ENCODE measurements at places on chromosomes 7 and 10.

DNA sequence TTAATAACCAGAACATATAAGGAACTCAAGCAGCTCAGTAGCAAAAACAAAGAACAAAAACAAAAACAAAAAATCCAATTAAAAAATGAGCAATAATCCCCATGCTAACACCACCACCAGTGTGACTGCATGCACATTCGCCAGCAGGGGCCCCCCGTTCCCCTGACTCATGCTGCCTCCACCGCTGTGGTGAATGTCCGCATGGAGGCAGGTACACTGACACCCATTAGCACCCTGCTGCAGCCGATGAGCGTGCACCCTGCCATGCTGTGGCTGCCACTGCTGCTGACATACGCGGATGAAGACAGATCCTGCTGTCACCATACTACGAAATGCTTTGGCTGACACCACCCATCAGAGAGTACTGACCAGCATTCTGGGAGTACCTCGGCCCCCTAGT lies 321.6 kb upstream of the LRRTM3 start:
- DNase-seq, result no peak

GRCh38 chr7:95840953-95841950 lies 68.9 kb downstream of the DYNC1I1 start:
- no peak for DNase-seq

DNA sequence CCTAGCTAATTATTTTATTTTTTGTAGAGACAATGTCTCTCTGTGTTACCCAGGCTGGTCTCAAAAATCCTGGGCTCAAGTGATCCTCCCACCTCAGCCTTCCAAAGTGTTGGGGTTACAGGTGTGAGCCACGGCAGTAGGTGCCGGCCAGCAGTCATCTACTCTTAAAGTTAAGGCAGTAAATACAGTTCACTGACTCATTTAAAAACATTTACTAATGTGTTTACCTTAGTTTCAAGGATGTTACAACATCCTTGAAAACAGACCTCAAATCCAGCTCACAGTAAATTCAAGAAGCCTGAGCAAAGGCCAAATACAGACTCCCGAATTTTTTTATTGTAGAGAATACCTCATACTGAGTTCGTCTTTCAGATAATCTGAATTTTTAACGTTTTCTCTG lies 29.6 kb upstream of the ABCB4 start:
- no peak for DNase-seq

DNA sequence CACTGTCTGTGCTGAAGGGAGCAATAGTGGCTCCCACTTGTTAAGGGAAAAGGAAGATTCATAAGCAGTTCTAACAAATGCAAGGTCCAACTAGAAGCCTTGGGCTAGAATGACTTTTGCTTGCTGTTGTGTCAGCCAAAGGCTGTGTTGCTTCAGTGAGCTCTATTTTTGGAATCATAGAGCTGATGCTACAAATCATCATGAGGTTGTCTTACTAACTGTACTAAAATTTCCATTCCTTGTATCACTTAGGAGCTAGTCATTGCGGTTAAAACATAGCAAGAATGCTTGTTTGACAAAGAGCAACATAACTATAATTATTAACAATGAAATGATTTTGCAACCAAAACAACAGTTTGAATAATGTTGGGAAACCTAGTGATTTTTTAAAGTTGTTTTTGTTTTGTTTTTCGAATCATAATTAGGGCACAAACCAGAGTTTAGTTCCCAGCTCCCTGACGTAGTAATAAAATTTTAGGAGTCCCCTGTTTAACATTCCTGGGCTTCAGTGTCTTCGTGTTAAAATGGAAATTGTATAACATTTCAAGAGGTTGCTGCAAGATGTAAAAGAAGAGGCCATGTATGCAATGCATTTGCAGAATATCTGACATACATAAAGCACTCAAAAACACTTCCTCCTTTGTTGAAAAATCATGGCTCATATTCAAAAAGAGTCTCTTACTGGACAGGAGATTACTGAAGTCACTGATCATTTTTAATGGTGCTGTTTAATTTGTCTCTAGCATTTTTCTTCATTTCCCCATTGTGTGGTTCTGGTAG lies 183.4 kb downstream of the MACC1 start:
- DNase-seq, result no peak

GRCh38 chr7:150966002-150966401 lies 12.1 kb downstream of the KCNH2 start:
- DNase-seq, result no peak

GRCh38 chr10:78109210-78109609 lies 75.5 kb downstream of the RPS24 start:
- no peak for DNase-seq

- DNase-seq, result no peak
Observed at GRCh38 chr10:35300063-35300699, 36.1 kb upstream of the CCNY start.

DNA sequence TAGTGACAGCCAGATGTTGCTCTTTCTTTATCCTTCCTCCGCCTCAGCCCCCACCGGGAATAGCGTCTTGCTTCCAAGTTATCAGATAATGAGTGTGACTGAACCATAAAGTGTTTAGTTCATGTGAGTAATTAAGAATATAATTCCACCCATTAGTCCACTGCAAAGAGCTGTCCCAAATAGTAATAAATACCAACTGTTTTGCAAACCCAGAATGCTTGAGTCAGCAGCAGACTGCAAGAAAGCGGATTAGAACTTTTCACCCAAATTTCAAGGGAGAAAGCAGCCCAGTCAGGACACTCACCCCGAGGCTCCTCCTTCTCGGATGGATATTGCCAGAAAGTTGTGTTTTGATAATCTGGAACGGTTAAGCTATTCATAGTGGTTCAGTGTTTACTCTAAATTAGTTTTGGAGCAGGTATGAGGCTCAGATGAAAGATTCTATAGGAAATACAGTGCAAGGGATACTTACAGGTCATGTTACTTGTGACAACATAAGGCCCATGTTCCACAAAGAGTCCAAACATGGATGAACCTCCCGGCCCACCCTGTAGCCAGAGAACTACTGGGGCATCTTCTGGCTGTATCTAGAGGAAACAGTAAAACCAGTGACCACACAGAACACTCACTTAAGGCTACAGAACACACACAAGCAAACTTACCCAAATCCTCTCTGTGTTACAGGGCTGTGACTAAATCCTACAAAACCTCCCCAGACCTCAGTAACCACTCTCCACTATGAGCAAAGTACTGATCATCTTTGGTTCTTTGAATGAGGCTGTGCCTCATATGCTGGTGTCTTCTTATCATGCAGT lies 50.5 kb downstream of the CPVL start:
- DNase-seq, result no peak

GRCh38 chr10:58574058-58574457 lies 61.4 kb downstream of the BICC1 start:
- no peak for DNase-seq

- DNase-seq, result no peak
Observed at GRCh38 chr10:99084161-99084560, 151.5 kb downstream of the HPSE2 start.

DNA sequence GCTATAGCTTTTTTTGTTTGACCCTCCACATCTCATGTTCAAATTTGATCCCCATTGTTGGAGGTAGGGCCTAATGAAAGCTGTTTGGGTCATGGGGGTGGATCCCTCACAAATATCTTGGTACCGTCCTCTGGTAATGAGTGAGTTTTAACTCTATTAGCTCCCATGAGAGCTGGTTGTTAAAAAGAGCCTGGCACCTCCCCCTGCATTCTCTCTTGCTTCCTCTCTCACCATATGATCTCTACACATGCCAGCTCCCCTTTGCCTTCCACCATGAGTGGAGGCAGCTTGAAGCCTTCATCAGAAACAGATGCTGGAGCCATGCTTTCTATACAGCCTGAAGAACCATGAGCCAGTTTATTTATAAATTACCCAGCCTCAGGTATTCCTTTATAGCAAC lies 43.0 kb upstream of the IMMP2L start:
- DNase-seq, result no peak

DNA sequence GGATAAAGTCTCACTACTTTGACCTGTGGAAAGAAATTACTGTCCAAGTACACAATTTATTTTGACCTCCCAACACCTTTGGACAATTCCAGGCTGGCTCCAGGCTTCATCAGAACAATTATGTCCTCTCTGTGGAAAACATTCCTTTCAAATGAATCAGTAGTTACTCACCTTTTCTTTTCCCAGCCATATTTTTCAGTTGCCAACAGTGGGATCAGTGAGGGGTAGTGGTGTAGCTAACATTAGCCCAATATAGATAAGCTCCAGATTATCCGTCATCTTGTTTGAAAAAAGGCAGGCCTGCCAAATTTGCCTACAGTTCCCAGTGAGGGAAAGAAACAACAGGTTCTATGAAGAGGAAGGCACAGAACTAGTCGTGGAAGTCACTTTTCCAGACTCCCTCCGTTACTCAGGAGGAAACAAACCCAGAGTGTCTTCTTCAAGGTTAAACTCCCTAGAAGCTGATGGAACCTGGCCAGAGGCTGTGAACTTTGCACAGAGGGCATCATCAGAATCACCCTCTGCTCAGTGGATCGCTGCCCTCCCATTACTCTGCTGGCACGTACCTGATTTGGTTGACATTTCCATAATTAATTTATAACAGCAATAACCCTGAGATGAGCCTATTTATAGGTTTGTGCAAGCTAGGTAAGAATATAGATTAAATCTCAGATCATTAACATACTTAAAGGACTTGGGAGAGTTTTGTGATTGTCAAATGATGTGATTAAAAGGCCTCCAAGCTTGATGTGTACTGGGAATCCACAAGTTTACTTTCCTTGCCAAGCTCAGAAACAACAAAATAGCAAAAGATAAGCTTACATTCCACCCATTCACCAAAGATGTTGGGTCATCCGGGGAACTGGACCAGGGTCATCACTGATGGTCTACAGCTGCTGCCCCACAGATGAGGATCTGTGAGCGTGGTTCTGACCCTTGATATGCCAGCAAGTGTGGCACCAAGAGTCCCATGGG lies 654.6 kb upstream of the GALNT17 start:
- no peak for DNase-seq

DNA sequence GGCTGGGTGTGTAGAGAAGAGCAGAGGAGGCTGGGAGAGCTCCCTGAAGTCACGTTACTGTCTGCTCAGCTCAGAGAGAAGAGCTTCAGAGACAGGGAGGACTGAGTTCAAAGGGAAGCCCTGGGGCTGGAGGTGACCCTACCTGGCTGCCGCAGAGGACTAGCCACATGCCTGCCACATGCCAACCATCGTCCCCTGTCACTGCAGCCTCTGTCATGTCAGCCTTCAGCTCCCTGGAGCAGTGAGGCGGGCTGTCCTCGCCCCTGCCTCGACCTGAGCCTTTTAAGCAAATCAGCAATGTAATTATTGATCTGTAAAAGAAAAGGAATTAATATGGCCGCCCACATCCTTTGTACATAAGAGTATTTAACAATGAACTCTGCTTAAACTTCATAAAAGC lies 89.3 kb upstream of the RET start:
- DNase-seq, result no peak

GRCh38 chr10:5890452-5890915 lies 441 bp downstream of the FBH1 start:
- no peak for DNase-seq

GRCh38 chr7:159148430-159149395 lies 4.0 kb upstream of the VIPR2 start:
- DNase-seq, result no peak

- DNase-seq, result no peak
Observed at GRCh38 chr10:9743639-9744038, 1274.0 kb upstream of the CELF2 start.

- no peak for DNase-seq
Observed at GRCh38 chr10:10138685-10139084, 879.0 kb upstream of the CELF2 start.

DNA sequence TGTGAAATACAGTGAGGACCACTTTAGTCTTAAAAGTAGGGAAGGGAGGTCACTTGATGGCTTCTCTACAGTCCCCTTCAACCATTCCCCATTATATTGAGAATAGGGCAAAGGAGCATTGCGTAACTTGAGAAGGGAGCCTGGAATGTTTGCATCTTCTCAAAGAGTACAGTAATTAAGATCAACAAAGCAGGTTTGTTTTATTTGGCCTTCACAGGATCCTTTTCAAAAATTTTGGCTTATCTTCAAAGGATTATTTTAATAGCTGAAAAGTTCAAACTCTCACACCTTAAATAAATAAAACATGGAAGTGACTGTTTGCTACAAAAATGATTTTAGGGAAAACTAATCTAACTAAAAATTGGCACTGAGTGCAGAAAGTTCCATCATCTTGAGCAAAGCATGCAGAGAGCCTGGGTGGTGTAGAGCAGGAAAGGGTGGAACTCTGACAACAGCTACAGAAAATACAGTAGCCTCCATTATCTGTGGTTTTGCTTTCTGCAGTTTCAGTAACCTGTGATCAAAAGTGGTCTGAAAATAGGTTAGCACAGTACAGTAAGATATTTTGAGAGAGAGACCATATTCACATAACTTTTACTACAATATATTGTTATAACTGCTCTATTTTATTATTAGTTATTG lies 214.0 kb downstream of the MDFIC start:
- no peak for DNase-seq

DNA sequence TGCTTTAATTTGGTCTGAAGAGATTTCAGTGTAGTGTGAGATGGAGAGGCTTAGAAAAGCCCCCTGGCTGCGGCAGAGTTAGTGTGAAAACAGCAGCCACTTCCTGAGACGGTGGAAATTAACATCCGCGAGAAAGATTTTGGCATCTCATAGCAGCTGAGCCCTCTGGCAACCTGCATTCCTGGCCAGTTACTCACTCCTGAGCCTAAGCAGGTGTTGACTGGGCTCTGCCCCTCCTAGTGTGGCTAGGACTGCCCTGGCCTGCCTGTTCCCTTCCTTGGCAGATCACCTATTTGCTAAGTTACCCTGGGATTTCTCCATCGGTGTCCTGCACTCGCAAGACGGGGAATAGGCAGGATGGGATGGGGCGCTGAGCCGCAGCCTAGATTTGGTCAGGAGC lies 57.6 kb upstream of the LMTK2 start:
- no peak for DNase-seq

DNA sequence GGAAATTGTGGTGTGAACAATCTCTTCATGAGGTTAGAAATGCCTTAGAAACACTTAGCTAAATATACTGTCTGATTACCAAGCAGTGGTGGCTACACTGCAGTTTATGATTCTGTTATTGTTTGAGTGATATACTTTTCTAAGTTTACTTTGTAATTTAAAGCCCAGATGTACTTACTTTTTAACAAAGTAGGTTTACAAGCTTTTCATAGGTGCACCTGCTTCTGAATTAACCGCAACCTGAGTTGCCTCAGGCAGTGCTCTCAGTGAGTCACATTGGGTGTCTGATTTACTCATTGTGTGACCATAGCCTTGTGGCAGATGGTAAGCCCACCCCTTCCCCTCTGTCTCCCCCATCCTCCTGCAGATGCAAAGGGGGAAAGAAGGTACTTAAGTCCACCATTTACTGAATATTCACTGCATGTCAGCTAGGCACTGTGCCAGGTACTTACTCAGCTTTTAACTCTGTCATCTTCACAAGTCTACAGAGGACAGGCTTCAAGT lies 9.0 kb downstream of the MTURN start:
- no peak for DNase-seq

- DNase-seq, result peak; percentile 31
Observed at GRCh38 chr10:101062232-101063049, 652 bp downstream of the KAZALD1 start.

Measured in T-helper 22 cell (primary cell).